Activated T-helper 17 cell treated with anti-CD3 and anti-CD28 coated beads, Interleukin-2, amount 50 U/mL, for 72 hours (primary cell): ENCODE measurements at places on chromosomes 6 and 20. TPM values are rescaled to one million over a fixed set of nuclear protein-coding genes. Genes with fewer than 3 reads are reported as not detected.
A peak's percentile ranks its signal among the peaks of the same experiment; 100 is the strongest.

The COL9A3 gene
- total RNA-seq: not detected

DNA sequence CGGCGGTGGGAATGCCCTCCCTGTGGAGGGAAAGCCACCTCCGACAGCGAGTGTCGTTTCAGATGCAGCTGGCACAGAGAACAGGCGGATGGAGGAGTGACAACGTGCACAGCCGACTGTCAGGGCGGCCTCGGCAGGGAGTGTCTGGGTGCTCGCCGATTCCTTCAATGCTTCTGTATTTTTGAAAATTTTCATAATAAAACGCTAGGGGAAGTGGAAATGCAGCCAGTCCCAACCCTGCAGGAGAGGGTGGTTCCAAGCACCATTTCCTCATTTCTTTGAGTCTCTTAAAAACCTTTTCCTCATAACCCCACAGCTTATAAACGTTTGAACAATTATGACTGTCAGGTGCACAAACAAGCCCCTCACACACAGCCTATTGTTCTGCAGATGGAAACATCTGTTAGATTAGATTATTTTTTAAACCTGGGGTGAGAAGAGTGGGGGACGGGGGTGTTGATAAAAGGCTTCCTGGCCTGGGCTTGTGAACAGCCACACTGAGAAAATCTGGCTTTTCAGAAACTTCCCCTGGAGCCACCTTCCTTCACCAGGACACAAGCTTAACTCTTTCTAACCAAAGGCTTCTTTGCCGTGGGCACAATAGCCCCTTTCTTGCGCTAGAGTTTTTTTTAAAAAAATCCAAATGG, 228.9 kb downstream of the ANKRD60 start:
- ATAC-seq: no peak

- no peak for ATAC-seq
These were observed 132.7 kb downstream of the TSHZ2 start for GRCh38 chr20:53104884-53105283.

GRCh38 chr6:53300656-53301551, 47.8 kb downstream of the ELOVL5 start:
- ATAC-seq: peak; percentile 68

The CRYBG1 gene
- 36.4 TPM for total RNA-seq

The BANF2 gene
- total RNA-seq: not detected

GRCh38 chr20:58048096-58048702, 180.3 kb downstream of the ANKRD60 start:
- no peak for ATAC-seq

- ATAC-seq: no peak
These were observed 58.2 kb upstream of the TNFAIP3 start for GRCh38 chr6:137808836-137809315.

DNA sequence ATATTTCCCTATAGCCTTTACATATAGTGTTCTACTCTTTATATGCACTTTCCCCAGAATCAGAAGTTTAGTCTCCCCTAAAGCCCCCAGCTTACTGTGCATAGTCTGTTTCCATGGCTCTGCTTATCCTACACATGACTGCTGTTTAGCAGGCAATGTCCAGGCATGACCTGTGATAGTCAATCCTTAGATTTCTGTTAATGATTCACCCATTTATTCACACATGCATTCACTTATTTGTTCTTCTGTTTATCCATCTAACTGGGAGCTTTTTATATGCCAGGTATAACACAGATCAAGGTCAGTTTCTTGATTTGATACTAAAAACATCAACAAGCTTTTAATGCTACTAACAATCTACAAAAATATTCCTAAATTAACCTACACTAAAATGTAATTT, 300.8 kb downstream of the PHF3 start:
- no peak for ATAC-seq

The C20orf204 gene
- 12.8 TPM for total RNA-seq

DNA sequence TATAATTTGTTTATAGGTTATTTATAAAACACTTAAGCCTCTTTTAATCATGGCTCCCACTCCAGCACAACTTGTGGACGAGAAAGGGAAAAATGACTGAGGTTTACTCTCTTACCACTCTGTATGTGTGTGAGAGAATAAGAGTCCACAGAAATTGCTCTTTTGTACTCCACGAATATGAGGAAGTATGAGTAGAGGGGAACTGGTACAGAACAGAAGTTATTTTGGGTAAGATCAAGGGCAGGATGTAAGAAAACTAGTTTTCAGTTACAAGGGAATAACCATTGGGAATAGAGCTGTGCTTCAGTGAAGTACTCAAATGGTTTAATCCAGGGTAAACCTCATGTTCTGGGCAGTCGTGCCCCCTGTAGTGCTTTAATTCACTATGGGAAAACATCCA, 72.6 kb downstream of the REV3L start:
- ATAC-seq: no peak

GRCh38 chr6:165732696-165733488, 69.9 kb upstream of the PDE10A start:
- no peak for ATAC-seq

- ATAC-seq: no peak
These were observed 57.8 kb downstream of the FOXA2 start for GRCh38 chr20:22526512-22527012.

- ATAC-seq: no peak
These were observed 124.4 kb upstream of the AFDN start for GRCh38 chr6:167702241-167702827.

DNA sequence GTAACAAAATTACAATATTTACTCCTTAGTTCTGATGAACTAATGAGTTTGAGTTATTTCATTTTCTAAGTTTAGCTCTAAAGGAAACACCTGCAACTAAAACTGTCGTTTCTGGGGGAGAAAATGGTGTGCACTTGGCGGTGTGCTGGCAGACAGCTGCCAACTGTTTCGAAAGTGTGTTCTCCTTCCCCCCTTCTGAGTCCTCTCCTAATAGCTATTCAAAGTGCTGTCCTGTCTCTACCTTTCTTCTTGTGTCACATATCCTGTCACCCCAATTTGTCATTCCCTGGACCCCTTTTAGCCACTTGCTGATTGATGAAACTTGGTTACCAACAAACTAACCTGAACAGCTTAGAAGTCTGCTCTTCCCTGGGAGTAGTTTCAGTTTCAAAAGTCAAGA, 4.9 kb upstream of the UBE2J1 start:
- ATAC-seq: no peak

The LY6G5B gene
- 25.3 TPM for total RNA-seq

DNA sequence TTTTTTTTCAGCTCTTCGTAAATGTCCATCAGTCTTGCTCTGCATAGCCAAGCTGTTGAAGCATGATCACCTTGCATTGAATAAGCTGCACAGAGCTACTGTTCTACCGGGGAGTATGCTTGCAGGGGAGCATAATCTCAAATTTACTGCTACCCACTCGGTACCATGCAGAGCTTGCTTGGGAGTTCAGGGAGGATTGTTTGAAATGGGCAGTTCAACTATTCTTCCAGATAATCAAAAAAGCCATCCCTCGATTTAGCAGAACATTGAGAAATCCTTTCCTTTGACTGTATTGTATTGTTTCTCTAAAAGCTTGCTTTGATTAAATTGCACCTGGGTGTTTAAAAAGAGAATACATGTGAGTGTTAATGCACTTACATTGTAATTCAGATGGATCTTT, 332.6 kb downstream of the UTRN start:
- no peak for ATAC-seq

The HLA-DQB2 gene
- 2.0 TPM for total RNA-seq

DNA sequence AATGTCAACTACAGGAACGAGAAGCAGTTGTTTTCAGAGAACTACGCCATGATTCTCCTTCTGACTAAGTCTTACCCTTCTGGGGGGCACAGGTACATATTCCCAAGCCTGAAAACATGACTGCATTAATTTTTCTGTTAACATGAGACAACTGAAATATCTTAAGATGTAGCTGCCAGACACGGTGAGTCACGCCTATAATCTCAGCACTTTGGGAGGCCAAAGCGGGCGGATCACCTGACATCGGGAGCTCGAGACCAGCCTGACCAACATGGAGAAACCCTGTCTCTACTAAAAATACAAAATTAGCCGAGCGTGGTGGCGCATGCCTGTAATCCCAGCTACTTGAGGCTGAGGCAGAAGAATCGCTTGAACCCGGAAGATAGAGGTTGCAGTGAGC, 21.7 kb downstream of the TBC1D20 start:
- no peak for ATAC-seq

- ATAC-seq: no peak
These were observed 28.0 kb upstream of the ADGRF5 start for GRCh38 chr6:46949632-46950280.
